ENCODE measurements at places on chromosomes 11 and 22.

DNA sequence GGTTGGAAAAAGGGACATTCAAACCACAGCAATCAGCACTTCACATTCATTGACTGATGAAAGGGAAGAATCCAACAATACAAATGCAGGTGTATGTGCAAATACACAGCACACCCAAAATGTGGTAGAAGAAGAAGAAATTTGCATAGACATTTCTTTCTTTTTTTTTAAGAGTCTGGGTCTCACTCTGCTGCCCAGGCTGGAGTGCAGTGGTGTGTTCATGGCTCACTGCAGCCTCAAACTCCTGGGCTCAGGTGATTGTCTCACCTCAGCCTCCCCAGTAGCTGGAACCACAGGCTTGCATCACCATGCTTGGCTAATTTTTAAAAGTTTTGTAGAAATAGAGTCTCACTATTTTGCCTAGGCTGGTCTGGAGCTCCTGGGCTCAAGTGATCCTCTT is 21.9 kb downstream of the CARS1 start:
- no peak for DNase-seq

DNA sequence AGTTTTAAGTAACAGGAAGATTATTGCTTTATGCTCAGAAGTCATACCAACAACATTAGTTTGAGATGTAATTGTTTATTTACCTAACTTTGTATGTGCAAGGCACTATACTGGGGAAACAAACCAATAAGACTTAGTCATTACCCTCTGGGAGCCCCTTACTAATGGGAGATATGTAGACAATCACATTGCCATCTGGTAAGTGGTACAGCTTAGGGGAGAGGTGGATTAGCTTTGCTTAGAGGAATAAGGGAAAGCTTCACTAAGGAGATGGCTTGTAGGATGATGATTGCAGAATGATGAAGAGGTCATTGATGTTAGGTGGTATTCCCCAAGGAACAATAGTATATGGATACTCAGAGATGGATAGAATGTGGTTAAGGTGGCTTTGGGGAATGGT is 17.5 kb downstream of the EMSY start:
- DNase-seq: no peak

DNA sequence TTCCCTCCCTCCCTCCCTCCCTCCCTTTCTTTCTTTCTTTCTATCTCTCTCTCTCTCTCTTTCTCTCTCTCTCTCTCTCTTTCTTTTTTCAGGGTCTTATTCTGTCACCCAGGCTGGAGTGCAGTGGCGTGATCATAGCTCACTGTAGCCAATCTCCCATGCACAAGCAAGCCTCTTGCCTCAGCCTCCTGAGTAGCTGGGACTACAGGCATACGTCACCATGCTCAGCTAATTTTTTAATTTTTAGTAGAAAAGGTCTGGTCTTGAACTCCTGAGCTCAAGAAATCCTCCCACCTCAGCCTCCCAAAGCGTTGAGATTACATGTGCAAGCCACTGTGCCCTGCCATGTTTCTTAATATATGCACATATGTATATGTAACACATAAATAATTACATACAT is 19.0 kb downstream of the TSKU start:
- DNase-seq: no peak

GRCh38 chr11:133162227-133162626 is 370.1 kb downstream of the OPCML start:
- DNase-seq: no peak

- DNase-seq: no peak
Measured at GRCh38 chr11:96340555-96340885, 2.5 kb downstream of the MAML2 start.

DNA sequence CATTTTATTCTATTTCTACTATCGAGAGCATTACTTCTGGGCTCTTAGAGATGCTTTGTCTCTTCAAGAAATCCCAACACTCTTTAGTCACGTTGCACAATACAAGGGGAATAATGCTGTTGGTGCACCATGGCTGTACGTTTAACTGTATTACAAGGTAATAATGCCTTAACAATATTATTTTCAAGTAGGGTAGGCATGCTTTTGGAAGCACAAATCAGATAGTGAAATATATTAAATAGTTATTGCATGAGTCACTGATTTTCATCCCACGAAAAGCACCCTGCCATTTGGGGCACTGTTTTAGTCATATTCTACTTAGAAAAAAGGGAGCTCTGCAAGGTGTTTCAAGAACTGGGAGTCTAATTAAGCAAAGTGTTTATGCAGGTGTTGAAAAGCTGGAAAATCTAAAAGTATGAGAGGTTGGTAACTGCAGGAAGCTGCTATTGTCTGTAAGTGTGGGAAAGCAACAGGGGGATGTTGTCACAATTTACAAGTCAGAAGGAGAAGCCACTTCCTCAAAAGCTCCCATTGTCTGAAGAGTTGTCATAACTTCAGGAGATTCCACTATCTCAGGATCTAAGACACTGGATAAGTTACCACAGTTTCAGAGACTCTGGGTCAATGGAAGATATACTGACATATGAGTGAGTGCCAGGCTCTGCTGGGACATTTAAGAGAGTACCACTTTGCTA is 218.2 kb downstream of the JRKL start:
- DNase-seq: no peak

GRCh38 chr11:78355309-78355705 is 62.3 kb downstream of the GAB2 start:
- no peak for DNase-seq

- no peak for DNase-seq
Measured at GRCh38 chr11:43359422-43359818, 700 bp downstream of the TTC17 start.

DNA sequence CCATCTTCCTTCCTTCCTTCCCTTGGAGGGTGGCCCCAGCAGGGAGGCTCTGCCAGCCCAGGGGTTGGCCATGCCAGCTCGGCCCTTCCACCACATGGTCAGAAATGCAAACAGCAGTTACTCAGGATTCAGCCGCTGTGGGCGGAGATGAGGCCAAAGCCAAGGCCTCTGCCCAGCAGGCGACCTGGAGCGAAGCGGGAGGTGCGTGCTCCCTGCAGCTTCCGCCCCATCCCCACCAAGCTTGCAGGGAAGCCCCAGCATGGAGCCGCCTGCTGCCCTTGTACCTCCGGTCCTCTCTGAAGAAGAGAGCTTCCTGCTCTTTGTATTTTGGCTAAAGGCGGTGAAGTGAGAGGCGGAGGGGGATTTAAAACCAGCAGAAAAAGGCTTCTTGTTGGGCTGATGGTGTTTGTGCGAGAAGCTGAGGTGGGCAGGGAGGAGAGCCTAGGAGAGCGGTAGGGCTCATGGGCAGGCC is 50.4 kb downstream of the ANO1 start:
- DNase-seq: no peak

- peak; percentile 90 for DNase-seq
Measured at GRCh38 chr22:36977947-36978660, 41.1 kb downstream of the TST start.

DNA sequence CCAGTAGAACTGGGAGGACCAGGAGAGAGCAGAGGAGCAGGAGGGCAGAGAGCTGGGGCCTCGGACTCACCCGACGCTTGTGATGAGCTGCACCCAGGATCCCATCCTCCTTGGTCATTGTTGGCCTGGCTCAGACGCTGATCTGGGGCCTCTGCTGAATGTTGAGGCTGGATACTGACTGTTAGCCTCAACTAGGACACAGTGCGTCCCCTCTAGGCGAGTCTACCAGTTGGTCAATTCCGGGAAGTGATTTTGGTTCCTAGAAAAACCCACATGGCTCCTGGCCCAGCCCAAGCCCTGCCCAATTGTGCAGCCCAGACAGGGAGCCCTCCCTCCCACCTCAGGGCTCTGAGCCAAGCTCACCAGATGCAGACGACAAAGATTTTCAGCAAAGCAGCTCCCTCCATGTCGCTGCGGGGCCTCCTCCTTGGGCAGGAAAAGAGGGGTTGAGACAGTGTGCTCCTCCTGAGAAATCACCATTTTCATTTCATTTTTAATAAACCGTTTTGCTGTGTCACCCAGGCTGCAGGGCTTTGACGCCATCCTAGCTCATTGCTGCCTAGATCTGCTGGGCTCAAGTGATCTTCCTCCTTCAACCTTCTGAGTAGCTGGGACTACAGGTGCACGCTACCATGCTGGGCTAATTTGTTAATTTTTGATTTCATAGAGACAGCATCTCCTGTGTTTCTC is at the start of gene APOL4:
Gene APOL4 (minus strand): TSS at position 180 of the 690 bp plus-strand sequence. CDS start 75 bp downstream, at position 105.
- peak; percentile 50 for DNase-seq
